ENCODE measurements at places on chromosomes 3 and 15.

DNA sequence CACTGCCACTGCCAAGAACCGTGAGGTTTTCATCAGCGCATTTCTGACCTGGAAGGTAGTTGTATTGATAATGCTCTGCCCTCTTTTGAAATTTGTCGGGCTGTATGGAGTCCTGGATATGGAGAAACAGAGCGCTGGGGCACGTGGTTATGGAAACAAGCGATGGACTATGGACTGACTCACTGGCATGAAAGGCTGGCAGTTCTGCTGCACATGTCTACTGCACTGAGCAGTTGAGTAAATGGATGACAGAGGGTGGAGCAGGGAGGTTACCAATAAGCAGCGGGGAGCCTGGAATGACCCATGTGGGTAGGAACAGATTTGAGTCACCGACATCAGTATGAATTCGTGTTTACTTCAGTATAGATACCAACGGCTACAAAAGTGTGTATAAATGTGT, 429.5 kb downstream of the OCA2 start:
- no peak for DNase-seq

DNA sequence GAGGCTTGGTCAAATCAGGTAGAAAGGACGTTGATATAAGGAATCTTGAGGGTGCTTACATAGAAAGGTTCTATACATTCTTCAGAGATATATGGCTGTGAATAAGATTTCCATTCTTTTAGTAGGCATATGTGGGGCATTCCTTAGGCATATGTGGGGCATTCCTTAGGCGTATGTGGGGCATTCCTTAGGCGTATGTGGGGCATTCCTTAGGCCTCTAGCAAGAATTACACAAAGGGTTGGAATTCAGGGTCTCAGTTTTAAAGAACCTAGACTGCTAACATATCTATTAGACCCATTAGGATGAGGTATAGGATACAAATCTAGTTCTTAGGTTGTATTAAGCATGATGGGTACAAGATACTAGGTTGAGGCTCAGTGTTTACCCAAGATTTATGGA, 607.8 kb downstream of the SI start:
- DNase-seq: peak; percentile 73

DNA sequence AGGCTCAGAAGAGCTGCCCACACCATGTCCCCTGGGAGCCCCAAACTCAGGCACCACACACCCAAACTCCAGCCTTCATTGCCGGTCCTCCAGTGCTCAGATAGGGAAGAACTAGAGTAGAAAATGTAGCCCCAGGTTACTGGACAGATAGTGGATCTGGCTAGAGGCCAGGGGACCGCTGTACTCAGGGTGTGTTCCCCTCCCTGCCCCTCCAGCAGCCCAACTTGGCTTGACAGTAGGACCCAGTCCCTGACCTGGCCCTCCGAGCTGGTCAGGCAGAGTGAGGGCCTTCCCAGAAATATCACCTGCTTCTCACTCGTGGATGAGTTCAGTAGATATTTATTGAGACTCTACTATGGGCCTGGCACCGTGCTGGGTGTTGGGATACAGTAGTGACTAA, 100.0 kb downstream of the CORO2B start:
- DNase-seq: no peak

- DNase-seq: peak; percentile 57
Observed at GRCh38 chr15:67685008-67685599, 140.2 kb upstream of the SKOR1 start.

GRCh38 chr3:160134454-160134853, 90.8 kb upstream of the C3orf80 start:
- no peak for DNase-seq

DNA sequence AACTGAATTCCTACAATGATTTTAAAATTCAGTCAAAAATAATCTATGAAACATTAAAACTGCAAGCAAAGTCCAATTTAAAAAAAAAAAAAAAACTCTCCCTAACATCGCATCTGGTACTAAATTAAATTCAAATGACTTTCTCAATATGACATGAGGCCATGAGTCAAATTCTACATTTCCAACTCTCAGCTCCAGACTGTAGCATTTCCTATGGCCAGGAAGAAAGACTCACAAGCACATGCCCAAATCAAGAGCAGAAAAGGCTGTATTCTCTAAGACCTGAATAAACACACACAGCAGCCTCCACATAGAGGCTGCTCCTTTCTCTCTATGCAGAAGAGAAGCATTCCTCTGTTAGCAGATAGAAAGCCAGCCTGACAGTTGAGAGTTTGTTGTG, 729.2 kb downstream of the ROBO1 start:
- no peak for DNase-seq

GRCh38 chr3:25038922-25039321, 389.1 kb upstream of the RARB start:
- DNase-seq: peak; percentile 36

DNA sequence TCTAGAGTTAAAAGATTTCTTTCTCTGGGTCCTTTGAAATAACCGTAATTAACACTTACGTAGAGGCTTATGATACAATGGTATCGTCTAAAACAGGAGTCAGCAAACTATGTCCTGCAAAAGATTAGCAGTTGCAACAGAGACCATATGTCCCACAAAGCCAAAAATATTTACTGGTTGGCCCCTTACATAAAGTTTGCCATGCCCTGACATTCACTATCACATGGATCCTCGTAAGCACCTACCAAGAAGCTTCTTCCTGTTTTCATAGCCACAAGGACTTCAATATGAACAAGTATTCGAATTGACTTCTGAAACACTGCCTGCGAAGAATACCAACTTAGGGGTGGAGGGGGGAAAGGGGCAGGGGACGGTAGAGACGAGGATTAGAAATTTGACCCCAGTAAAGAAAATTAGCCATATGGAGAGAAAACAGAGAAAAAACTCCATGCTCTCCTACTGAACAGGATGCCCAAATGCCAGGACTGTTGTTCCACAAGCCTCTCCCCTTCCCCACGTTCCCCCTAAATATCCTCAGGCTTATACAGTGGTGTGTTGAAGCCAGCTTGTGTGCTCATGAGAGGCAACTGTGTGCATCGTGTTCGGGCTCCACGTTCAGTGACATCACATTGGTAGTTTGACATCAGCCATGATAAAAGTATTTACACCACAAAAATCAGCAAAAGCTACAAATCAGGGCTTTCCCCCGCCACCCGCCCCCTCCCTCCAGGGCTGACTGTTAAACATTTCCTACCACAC, 144.1 kb upstream of the HES1 start:
- DNase-seq: no peak

- DNase-seq: peak; percentile 63
Observed at GRCh38 chr15:90300988-90301706, 35.7 kb downstream of the NGRN start.

GRCh38 chr15:82138306-82138705, 92.5 kb upstream of the MEX3B start:
- DNase-seq: peak; percentile 46

DNA sequence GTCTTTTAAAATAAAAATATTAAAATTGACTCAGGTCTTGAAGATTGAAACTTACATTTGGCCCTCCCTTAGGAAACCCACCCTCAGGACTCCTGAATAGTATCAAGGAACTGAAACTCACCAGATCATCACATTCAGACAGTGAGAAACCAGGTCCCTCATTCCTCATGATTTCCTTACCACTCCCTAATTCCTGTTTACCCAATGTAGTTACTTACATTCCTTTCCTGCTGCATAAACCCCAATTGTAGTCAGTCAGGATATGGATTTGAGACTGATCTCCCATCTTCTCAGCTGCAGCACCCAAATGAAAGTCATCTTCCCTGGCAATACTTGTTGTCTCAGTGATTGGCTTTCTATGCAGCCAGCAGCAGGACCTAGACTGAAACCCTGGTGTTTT, 8.6 kb downstream of the ATP13A4 start:
- no peak for DNase-seq

- DNase-seq: no peak
Observed at GRCh38 chr15:72368325-72368724, 7.5 kb downstream of the HEXA start.

- DNase-seq: peak; percentile 65
Observed at GRCh38 chr3:169241991-169242707, 421.4 kb downstream of the MECOM start.

DNA sequence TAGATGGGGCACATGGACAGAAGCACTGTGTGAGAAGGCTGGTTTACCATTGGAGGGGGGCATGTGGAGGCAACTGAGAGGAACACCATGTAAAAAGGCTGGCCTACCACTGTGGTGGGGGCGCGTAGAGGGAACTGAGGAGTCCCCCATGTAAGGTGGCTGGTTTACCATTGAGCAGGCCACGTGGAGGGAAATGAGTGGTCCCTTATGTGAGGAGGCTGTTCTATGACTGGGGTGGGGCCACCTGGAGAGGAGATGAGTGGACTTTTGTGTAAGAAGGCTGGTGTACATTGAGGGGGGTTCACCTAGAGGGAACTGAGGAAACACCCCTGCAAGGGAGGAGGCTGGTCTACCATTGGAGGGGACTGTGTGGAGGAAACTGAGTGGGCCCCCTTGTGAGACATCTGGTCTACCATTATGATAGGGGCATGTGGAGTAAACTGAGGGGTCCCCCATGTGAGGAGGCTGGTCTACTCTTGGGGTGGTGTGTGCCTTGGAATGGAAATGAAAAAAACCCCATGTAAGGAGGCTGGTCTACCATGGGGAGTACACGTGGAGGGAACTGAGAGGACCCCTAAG, 156.9 kb downstream of the FBLN2 start:
- DNase-seq: no peak

DNA sequence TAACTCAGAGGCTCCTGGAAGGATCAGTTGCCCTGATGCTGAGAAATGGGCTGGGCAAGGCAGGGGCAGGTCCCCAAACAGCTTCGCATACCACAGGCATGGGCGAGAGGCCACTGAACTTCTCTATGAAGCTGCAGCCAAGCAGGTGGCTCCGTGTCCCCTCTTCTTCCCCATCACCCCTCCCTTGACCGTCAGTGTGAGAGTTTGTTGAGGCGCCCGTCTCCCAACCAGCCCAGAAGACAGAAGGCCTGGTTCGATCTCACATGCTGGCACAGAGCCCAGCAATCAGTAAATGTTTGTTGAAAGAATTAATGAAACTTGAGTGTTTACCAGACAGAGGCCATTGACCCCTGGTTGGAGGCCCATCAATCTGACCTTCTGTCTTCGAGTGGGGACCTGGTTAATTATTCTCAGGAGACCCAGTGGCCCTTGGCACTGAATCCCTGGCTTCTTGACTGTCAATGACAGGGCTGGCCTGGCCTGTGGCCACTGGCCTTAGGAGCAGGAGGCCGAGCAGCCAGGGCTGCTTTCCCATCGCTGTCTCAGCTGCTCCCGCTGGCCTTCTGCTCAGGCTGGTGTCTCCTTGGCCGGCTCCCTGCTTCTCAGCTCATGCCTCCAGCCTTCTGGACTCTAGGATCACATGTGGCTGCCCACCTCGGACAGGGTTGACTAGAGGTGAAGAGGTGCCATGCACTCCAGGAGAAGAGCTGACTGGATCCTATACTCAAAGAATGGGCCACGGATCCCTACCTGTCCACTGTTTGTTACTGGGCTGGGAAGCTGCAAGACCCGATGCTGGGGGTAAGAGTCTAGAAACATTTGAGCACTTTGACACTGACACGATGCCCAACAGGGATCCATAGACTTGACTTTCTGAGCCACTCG, 113.4 kb downstream of the ASB7 start:
- no peak for DNase-seq

GRCh38 chr3:98010194-98010882, 24.8 kb downstream of the GABRR3 start:
- DNase-seq: no peak

- DNase-seq: peak; percentile 61
Observed at GRCh38 chr15:89665449-89666181, 10.3 kb upstream of the KIF7 start.

- peak; percentile 4 for DNase-seq
Observed at GRCh38 chr3:7800006-7800780, 701.4 kb upstream of the LMCD1 start.

GRCh38 chr3:143343944-143344343, 224.4 kb downstream of the CHST2 start:
- DNase-seq: no peak

- no peak for DNase-seq
Observed at GRCh38 chr3:53169832-53170324, 8.9 kb downstream of the PRKCD start.

- DNase-seq: peak; percentile 76
Observed at GRCh38 chr3:64399205-64399800, 174.0 kb upstream of the PRICKLE2 start.

DNA sequence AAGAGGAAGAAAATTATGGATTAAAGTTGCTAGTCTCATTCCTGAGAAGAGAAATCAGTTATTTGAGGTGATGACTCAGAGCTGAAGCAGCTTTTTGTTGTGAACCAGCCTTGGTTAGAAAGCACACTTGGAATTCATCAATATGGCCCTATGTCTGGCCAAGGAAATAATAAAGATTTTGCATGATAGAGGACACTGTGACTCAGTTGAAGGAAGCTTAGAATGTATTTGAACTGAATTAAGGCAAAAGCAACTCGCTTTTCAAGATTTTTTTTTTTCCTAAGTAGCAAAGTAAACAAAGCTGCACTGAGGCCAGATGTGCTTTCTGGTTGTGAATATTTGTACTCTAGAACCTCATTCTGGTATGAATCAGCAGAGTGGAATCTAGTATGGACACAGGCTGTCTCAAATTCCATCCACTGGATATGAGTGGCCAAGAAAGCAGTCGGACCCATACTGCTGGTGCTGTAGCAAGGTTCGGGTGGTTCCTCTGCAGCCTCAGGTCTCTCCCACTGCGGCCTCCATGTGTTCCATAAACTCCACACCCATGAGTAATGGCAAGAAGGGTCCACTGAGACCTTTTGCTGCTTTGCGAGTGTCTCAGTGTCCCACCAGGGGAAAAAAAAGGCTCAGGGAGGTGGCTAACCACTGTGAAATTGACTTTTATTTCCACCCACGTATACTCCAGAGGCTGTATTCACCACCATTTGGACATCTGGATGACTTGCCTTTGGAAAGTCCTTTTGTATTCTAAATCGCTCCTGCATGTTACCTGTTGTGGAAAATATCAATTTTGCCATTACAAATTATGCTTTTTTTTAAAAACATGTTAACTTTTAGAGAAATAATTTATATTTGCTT, 53.1 kb downstream of the TGFBR2 start:
- peak; percentile 96 for DNase-seq

- no peak for DNase-seq
Observed at GRCh38 chr15:66764072-66764786, 62.2 kb downstream of the SMAD6 start.

- no peak for DNase-seq
Observed at GRCh38 chr3:51938780-51939425, 2.8 kb downstream of the RRP9 start.

Measured in fibroblast of skin of scalp (primary cell).